ENCODE measurements at places on chromosomes 1 and 21. TPM values are rescaled to one million over a fixed set of nuclear protein-coding genes. Genes with fewer than 3 reads are reported as not detected.
A peak's percentile ranks its signal among the peaks of the same experiment; 100 is the strongest.

- DNase-seq, result no peak
These were observed 83.4 kb downstream of the DMRTB1 start for GRCh38 chr1:53542551-53542950.

GRCh38 chr21:38277501-38278131 is 20.8 kb downstream of the KCNJ15 start:
- no peak for DNase-seq

DNA sequence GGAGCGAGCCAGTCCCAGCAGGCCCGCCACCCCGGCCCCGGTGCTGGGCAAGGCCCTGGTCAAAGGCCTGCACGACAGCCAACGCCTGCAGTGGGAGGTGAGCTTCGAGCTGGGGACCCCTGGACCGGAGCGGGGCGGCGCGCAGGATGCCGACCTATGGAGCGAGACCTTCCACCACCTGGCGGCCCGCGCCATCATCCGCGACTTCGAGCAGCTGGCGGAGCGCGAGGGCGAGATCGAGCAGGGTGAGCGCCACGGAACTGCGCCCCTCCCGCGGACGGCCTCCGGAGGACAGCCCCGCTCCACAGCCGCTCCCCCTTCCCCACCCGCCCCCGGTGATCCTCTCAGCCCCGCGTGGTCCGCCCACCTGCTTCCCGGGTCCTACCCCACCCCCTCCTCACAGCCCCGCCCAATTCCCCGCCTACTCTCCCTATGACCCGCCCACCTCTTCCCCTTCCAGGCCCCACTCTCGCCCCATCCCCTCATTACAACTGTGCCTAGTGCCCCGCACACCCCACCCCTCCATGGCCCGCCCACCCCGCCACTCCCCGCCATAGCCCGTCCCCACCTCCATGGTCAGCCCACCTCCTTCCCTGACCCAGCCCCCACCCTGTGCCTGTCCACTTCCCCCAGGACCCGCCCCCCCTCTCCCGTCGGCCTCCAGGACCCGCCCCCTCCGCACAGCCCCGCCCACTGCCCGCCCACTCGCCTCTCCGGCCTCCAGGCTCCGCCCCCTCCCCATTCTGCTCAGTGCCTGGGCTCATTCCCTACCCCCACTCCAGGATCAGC is 52.7 kb downstream of the VWA5B1 start:
- DNase-seq, result peak; percentile 49

DNA sequence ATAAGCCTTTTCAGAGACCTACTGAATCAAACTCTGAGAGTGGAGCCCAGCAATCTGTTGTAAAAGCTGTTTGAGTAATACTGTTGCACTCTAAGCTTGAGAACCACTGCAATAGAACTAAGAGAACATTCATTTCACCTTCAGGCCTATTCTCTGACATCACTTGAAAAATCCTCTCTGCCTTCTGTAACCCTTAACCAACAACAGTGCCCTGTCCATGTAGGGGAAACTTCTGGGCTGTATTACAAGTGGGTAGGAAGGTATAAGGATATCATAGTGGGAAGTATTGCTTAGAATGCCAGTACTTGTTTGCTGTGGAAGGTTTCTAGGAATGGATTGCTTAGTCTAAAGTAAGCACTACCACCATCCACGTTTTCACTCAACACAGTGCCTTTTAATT is 42.9 kb downstream of the SH3GLB1 start:
- no peak for DNase-seq

GRCh38 chr1:183205196-183205781 is 19.2 kb downstream of the LAMC2 start:
- DNase-seq, result peak; percentile 96

DNA sequence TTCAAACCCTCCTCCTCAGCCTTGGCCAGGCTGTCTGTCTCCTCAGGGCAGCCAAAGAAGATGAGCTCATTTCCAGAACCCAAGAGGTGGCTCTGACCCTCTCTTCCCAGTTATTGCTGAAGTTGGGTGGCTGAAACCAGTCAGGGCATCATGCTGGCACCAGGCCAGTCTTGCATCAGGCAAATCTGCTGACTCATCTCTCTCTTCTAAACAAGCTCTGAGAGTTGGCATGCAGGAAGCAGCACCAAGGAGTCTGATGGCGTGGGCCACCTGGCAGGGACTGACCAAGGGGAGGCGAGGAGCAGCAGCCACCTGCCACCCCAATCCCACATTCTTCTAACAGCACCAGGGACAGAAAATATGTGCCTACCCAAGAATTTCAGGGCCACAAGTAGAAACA is 104.8 kb upstream of the ATP1A1 start:
- DNase-seq, result peak; percentile 60

GRCh38 chr1:29986986-29987385 is 736.4 kb downstream of the MATN1 start:
- no peak for DNase-seq

- DNase-seq, result no peak
These were observed 35.5 kb downstream of the KIRREL1 start for GRCh38 chr1:158028969-158029368.

GRCh38 chr1:15224974-15225373 is 22.0 kb upstream of the FHAD1 start:
- no peak for DNase-seq

DNA sequence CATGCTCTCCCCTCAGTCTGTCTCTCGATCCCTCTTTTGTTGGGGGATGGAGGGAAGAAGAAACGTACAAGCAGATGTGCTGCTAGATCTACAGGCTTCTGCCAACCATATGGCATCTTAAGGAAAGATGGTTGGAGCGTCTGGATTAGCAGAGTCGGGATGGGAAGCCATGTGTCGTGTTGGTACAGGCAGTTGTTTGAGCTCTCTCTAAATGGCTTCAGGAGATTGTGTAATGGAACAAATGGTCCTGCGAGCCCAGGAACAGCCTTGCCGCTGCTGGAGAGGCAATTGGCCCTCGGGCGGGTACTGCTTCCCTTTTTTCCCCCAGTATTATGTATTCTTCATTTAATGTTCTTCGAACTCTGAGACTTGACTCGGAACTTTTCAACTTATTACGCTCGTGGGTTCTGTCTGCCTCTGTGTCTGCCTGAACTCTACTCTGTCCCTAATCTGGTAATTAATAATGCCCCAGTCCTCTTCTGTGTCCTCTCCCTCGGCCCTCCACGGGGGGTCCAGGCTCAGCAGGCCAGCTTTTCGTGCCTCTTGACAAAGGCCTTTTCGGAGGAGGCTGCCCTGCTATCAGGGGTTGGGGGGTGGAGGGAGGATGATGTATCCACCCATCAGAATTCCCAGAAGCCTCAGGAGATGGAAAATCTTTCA is 215.3 kb downstream of the SDCCAG8 start:
- DNase-seq, result peak; percentile 42

DNA sequence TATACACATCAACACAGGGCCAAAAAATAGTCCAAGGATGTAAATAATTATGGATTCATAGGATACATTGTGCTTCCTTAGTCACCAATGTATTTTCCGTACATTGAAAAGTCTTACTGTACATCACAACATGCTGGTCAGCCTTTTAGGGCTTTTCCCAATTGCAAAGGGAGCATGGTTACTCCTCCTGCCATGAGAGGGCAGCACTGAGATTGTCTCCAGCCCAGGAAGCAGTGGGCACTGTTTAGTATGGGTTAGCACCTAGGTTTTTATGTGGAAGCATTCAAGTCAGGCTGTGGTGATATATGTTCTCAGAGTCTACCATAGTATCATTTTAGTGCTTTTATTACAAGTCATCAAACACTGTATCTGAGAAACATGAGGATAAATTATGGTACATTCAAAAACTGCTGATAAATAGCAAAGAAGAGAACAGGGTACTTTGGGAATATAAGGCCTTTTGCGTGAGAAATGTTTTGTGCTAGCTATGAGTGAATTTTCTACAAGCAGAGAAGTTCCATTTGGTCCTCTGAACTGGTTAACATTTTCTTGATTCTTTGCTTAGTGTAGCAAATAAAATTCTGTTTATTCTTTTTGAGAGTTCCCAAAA is 34.0 kb downstream of the ST6GALNAC5 start:
- DNase-seq, result peak; percentile 17

DNA sequence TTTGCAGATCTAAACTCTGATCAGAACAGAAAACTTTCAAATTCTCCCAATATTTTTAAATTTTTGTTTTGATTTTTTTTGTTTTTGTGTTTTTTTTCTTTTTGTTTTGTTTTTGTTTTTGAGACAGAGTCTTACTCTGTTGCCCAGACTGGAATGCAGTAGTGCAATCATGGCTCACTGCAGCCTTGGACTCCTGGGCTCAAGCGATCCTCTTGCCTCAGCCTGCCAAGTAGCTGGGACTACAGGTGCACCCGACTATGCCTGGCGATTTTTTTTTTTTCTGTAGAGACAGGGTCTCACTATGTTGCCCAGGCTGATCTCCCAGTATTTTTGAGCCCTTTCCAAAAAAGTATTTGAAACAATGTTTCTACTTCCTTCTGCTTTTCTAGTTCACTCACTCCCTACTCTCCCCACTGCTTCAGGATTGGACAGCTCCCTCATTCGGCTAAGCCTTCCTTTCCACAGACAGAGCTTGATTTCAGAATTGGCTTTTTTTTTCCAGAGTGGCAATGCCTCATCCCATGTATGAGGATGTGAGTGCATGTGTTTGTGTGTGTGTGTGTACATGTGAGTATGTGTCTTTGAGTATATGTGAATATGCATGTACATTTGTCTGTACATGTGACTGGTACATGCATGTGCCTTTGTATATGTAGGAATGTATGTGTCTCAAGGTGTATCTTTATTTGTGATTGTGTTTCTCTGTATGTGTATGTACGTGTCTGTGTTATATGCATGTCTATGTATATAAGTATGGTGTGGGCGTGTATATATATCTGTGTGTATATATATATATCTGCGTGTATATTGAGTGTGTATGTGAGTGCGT is 11.9 kb downstream of the LHX4 start:
- no peak for DNase-seq

Gene UBIAD1
- 11.6 TPM for total RNA-seq

Gene FMO5
- total RNA-seq, result 1.5 TPM

Gene LYSMD1
- total RNA-seq, result 7.1 TPM

Gene SPATA6
- 17.4 TPM for total RNA-seq

Gene C1orf185
- total RNA-seq, result not detected

Gene PSMB4
- total RNA-seq, result 181 TPM

Gene ARPC5
- total RNA-seq, result 59.3 TPM

Gene MARK1
- total RNA-seq, result 9.3 TPM

Gene CTBS
- total RNA-seq, result 9.4 TPM

Gene MTARC2
- 13.3 TPM for total RNA-seq
